Hepatic stellate cell (primary cell): ENCODE measurements at places on chromosomes 6 and 20.

- DNase-seq, result no peak
Measured at GRCh38 chr6:130412556-130413290, 46.9 kb downstream of the TMEM200A start.

- no peak for DNase-seq
Measured at GRCh38 chr20:62022575-62023139, 43.0 kb downstream of the TAF4 start.

DNA sequence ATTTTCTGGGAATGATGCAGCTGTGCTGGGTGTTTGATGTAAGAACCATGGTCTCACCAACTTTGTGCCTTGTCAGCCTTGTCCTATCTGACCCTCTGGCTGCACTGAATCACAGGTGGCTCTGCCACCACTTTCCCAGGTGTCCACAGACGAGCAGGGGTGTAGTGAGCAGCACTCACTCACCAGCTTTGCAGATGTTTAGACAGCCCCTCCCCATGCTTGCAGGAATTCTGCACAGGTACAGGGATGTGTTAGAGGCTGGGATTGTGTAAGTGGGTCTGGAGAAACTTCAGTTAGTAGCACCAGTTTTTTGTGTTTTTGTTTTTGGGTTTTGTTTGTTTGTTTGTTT, 88.2 kb upstream of the NAA20 start:
- no peak for DNase-seq

GRCh38 chr20:32984196-32984595, 20.0 kb downstream of the SUN5 start:
- DNase-seq, result no peak

DNA sequence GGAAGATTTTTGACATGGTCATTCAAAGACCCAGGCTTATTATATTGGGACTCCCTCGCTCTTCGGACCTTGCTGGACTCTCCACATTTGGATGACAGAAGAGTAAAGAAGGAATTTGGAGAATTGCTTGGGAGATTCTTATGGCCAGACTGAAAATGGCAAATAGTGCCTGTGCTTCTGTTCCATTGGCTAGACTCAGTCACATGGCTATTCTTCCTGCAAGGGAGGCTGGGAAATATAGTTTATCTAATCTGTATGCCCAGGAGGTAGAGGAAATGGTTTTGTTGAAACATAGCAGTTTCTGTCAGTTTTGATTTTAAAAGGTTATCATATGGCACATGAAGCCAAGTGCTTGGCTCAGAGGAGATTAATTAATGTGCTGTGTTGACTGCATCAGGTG, 286.6 kb upstream of the JAG1 start:
- DNase-seq, result no peak

DNA sequence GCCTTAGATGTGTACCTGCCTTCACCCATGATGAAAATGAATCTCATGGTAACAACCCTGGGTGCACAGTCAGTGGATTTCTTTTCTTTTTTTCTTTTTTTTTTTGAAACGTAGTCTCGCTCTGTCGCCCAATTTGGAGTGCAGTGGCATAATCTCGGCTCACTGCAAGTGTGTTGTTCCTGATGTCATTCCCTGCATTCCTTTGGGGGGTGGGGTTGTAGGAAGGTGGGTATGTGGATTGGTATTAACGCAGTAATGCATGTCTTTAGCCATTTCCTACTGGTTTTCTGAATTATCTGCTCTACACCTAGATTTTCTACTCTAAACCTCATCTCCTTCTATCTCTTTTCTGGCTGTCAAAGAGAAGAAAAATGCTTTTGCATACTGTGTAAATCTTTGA, 146.6 kb downstream of the RNF144B start:
- DNase-seq, result no peak

GRCh38 chr20:17688965-17689364, 6.9 kb upstream of the RRBP1 start:
- DNase-seq, result no peak

GRCh38 chr6:20024316-20024673, 187.1 kb downstream of the ID4 start:
- DNase-seq, result no peak

GRCh38 chr6:155580904-155581303, 125.3 kb upstream of the NOX3 start:
- no peak for DNase-seq

DNA sequence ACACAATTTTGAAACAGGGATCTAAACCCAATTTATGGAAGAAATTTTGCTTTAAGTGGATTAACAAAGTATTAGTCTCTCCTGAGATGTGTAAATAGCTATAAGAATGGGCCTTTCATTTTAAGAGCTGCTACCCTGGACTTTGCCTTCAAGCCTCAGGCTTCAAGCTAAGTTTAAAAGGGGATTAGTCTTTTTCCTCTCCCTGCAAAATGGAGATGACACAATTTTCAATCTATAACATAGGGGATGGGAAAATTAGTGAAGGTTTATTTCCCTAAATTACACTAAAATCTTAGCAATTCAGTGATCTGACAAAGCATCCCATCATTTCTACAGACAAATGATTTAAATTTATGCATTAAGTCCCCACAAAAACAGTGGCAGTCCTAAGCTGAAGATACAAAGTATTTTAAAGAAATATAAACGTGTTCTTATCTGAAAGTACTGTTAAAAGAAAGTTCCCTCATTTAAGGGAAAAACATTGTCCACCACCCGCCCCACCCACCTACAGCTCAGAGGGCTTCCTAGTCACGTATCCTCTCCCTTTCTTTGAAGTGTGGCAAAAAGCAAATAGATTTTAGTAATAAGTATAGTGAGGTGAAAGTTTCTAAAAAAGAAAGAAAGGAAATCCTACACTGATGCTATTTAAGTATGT, 14.5 kb downstream of the ARHGAP18 start:
- no peak for DNase-seq
